ENCODE measurements at places on chromosomes 6 and 20.

- no peak for DNase-seq
These were observed 74.7 kb downstream of the DHX35 start for GRCh38 chr20:39036851-39037250.

DNA sequence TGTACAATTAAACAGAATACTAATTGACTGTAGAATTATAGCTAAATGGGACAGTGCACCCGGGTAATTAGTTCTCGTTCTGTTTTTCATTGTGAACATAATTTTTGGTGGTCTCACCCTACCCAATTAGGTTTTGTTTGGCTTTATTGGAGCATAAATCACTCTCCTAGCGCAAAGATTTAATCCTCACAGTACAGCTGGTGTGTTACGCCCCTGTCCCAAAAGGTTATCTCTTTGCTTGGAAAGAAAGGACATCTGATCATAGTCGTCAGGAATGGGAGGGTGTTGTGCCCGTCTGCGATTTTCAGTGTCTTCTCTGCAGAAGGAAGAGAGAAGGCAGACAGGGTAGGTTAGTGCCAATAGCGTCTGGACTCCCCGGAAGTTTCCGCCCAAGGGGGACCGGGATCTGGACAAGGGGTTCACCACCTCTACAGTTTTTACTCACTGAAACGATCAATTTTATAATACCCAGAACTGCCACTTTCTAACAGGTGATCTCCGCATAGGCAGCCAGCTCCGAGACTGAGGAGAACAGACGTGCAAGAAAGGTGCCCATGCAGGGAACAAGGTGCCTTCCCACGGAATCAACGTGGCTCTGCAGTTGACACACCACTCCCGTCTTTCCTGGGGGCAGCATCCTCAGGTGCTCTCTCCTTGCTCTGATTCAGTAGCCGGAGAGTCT lies 617.4 kb upstream of the CDH4 start:
- no peak for DNase-seq

DNA sequence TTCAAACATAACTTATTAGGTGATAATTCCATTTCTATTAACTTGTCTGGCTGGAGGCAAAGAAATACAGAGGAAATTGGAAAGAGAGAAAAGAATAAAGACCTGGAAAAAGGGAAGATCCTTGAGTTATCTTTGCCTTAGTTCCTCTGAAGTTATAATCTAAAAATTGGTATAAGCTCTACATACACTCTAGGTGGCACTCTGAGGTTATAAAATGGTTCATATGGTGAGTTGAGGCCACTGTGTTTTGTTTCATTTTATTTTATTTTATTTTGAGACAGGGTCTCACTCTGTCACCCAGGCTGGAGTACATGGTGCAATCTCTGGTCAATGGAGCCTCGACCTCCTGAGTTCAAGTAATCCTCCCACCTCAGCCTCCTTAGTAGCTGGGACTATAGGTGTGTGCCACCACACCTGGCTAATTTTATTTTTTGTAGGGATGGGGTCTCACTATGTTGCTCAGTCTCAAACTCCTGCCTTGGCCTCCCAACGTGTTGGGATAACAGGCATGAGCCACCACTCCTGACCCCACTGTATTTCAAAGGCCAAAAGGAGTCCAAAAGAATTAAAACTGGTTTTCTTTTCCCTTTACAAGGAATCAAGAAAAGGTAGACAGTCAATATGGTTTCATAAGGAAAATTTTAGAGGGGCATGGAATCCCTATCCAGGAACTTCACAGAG lies 19.4 kb downstream of the GPX6 start:
- no peak for DNase-seq

DNA sequence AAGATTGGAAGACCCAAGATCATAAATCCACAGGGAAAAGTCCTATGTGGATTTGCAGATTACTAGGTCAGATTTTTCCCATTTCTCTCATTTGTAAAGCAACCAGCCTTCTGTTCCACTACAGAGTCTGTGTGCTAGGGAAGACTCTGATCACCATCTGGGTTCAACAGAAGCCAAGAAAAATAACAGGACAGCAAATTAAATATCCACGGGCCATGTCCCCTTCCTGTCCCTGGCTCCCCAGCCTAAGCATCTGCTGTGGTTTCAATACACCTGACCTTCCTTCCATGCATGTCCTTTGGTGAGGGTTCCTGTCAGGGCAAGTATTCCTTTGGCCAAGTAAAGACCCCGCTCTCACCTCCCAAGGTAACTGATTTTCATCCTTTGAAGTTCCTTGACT lies 558.8 kb downstream of the KIF16B start:
- DNase-seq, result no peak

DNA sequence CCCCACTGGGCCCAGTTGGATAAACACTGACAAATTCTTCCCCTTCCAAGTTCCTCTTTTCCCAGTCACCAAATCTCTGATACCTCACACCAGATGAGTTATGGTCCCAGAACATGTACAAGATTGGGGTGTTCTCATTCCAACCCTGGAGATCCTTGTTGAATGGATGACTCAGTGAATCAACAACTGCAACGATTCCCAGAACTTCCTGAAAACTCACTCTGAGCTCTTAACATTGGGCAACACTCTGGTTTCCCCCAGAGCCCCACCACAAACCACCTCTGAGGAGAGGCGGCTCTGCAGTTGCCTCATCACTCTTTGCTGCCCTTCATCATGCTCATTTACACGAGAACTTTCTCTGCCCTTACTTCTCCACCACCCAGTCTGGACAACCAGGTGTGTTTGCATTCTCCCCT lies 115.2 kb downstream of the MRPL14 start:
- DNase-seq, result peak; percentile 94

DNA sequence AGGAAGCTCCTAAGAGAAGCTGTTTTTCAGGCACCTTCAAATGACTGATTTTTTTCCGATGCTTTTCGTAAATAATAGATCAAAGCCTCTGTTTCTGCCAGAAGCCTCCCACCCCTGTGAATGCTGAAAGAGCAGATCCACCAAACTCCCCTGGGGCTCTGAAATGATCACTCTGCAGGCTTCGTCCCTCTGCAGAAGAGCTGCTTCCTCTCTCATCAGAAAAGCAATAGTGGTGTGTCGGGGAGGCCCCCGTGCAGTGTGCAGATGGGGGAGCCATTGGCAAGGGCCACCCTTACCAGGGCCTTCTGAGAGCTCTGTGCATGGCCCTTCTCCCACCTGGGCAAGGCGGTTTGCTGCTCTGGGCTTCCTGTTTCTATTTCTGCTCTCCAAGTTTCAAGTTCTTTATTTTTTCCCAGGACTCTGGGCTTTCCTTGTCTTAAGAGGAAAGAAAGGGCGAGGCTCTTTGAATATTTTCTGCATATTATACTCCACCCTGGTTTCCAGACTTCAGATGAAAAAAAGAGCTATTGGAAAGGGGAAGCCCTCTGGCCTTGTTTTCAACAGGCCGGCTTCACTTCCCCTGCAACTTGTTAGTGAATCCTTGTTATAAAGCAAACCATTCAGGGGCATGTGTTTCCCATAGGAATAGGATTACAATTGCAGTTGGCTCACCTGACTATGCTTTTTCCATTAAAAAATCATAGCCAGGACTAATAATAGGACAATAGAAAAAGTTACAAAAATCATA lies 155.2 kb downstream of the TTLL2 start:
- no peak for DNase-seq

- peak; percentile 41 for DNase-seq
These were observed 16.7 kb downstream of the TAB2 start for GRCh38 chr6:149334201-149334600.

GRCh38 chr20:4065391-4065844 lies 50.1 kb upstream of the RNF24 start:
- peak; percentile 74 for DNase-seq

GRCh38 chr6:30954631-30955366 lies 14.0 kb downstream of the MUCL3 start:
- DNase-seq, result no peak

DNA sequence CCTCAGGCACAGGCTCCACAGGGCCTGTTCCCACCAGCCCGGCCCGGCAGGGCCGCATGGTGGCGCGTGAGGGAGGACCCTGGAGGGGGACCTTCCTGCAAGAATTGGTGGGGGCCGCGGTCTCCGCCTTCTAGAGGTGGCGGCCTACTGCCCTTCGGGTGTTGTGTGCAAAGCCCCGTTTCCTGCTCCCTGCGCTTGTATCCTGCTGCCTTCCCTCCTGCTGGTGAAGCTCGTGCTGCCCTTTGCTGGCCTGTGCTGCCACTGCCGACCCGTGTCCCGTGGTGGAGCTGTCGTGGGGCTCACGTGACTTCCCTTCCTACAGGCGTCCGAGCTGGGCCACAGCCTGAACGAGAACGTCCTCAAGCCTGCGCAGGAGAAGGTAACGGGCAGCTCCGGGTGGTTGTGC lies 8.4 kb upstream of the COL20A1 start:
- no peak for DNase-seq

- peak; percentile 33 for DNase-seq
These were observed 4.6 kb upstream of the DSTN start for GRCh38 chr20:17565169-17565845.

GRCh38 chr6:24004062-24004461 lies 122.0 kb upstream of the NRSN1 start:
- no peak for DNase-seq

GRCh38 chr6:168590406-168590805 lies 149.4 kb downstream of the SMOC2 start:
- DNase-seq, result no peak

GRCh38 chr6:13586603-13587542 lies 12.5 kb downstream of the SIRT5 start:
- peak; percentile 24 for DNase-seq

DNA sequence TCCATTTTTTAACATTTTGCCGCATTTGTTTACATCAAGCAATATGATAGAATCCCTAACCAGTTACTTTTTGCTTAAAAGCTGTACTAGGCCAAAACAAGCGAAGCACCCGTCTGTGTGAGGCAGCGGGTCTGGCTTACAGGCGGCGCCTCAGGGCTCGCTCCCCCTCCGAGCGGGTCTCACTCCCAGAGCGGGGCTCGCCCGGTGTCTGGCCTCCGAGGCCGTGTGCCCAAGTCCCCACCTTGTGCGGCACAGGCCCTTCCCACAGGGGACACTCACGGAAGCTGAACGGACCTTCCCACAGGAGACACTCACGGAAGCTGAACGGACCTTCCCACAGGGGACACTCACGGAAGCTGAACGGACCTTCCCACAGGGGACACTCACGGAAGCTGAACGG lies 23.4 kb downstream of the ZBTB46 start:
- DNase-seq, result no peak

DNA sequence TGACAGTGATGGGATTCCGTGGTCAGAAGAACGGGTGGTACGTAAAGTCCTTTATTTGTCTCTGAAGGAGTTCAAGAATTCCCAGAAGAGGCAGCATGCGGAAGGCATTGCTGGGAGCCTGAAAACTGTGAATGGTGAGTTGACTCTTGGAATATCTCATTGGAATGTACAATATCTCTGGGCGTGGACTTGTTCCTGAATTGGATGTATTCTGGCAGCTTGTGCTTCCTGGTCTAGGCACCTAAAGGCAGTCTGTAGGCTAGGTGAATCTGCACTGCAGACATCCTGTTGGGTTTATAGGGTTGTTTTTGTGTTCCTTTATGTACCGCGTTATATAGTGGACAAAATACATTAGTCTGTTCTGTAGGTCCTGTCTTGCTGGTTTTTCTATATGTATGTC lies 128.2 kb downstream of the JARID2 start:
- DNase-seq, result no peak

DNA sequence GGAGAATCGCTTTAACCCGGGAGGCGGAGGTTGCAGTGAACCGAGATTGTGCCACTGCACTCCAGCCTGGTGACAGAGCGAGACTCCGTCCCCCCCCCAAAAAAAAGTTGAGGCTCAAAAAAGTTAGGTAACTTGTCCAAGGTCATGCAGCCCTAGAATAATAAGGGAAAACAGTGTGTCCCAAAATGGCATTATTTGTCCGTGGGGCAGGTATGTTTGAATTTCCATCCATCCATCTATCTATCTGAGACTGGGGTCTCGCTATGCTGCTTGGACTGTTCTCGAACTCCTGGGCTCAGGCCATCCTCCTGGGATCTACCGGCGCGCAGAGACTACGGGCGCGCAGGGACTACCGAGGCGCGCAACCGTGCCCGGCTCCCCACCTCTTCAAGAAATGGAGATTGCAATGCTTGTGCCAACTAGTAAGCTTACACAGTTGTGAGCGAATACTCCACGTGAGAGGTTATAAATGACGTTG lies 374 bp upstream of the ABCC10 start:
- no peak for DNase-seq

DNA sequence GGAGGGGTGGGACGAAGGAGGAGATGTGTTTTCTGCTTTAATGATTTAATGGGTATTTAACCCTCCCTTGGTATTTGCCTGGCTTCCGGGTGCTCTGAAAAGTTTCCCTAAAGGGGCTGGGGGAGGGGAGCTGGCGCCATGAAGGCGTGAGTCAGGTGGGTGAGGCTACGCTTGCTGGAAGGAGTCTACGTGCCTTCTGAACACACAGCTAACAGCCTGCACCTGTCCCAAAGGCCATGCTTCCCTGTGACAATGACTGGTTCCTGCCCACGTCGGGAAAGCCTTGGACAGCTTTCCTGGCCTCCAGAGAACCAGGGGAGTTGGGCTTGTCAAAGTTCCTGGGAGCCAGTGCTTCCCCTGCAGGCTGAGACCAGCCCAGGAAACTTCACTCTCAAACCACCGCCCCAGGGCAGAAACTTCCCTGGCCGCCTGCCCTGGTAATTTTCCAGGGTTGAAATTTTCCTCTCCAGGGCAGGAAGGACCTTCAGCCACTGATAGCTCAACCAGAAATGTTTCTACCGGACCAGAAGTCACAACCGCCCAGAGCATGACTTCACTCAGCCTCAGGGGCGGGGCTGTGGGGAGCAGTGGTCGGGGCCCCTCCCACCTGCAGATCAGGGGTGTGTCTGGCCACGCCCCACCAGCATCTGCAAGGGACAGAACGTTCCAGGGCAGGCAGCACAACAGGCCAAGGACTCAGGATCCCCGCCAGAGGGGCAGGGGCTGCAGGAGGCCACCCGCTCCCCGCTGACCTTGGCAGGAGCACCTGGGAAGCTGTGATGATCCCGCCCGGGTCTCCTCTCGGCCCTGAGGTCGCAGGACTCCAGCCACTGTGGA lies 18.6 kb upstream of the SLCO4A1 start:
- DNase-seq, result peak; percentile 96

GRCh38 chr6:135129136-135129856 lies 51.8 kb upstream of the MYB start:
- no peak for DNase-seq

GRCh38 chr6:131629651-131630050 lies 1.6 kb upstream of the MED23 start:
- peak; percentile 47 for DNase-seq

DNA sequence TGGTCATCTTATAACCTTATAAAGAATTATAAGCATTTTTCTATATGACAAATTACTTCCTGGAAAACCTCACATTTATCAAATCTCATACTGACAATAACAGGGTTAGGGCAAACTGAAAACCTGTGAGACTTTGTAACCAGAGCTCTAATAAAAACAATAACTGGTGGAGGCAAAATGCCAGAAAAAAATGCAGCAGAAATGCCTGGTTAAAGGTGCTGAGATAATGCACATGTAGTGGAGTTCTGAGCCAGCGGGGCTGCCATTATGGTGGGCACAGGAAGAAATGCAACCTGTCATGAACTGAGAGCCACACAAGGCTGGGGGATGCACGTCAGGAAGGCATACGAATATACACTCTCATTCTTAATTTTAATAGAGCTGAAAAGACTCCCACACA lies 53.0 kb downstream of the NCOA6 start:
- DNase-seq, result no peak
